D721Med (cell line): ENCODE measurements at places on chromosomes 5 and 9.

DNA sequence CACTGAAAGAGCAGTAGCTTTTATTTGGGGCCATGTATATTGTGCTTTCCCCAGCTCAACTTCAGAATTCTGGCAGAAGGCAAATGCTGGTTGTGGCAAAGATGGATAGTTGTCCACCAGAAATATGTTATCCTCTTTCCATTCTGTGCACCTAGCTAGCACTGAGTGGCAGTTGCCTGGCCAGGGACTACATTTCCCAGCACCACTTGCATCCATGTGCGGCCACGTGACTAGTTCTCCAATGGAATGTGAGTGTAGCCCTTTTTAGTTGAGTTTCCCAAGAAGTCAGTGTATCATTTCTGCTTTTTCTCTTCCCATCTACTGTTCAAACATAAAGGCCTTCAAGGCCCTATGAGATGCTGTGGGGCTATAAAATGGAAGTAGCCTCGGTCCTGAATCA, 354.0 kb upstream of the CLINT1 start:
- no peak for DNase-seq

DNA sequence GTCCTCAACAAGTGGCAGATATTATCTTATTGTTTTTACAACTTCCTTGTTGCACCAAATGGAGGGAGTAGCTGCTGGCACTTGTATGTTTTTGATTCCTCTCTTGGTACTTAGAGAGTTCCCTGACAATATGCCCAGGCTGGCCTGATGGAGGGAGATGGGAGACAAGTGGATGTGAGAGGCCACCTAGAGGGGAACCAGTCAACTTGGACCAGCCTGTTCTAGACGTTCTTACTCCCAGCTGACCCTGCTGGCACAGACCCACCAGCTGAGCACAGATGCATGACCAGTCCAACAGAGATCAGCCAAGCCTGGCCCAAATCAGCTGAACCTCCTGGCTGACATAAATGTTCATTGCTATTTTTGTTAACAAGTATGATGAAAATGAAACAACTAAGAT, 60.9 kb upstream of the GDNF start:
- DNase-seq = no peak

DNA sequence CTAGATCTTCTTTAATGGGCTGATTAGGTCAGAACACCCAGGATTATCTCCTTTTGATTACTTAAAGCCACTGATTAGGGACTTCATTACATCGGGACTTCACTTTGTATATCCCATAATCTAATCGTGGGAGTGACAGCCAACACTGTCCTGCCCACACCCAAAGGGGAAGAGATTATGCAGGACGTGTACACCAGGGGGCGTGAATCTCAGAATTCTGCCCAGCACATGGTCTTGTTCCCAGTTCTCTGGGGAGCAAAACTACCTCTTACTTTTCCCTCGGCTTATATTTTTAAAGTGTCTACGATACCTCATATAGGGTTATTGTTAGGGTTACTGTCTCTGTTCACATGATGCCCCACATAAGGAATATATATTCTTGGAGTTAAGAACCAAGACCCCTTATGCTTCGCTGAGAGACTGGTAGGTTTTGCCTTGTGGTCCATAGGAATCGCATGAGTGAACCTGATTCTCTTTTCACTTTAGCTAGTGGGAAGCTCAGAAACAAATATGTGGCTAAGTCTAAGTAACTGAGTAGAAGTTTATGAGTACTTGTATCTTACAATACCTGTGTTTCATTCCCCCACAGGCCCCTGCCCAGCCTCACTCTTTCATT, 192.7 kb downstream of the GNA14 start:
- no peak for DNase-seq

- DNase-seq = no peak
Measured at GRCh38 chr9:14222149-14222835, 91.6 kb downstream of the NFIB start.

DNA sequence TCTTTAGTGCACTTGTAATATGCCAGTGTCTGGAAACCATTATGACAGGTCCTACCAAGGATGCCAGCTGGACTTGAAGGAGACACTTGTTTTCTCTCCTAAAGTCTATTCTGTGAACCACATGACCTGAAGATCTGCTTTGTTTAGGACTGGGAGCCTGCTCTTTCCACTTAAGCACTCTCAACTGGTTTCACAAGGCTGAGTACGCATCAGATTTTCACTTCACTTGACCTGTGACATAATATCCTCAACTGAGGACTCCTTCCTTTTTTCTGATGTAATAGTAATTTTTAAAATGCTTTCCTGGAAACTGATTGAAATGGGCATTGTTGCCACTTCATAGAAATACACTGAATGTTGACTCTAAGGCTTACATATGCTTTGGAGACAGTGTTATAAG, 52.2 kb downstream of the PDE8B start:
- no peak for DNase-seq
